Activated CD8-positive, alpha-beta memory T cell treated with anti-CD3 and anti-CD28 coated beads for 1 hour (primary cell): ENCODE measurements at places on chromosomes 1 and 21.

DNA sequence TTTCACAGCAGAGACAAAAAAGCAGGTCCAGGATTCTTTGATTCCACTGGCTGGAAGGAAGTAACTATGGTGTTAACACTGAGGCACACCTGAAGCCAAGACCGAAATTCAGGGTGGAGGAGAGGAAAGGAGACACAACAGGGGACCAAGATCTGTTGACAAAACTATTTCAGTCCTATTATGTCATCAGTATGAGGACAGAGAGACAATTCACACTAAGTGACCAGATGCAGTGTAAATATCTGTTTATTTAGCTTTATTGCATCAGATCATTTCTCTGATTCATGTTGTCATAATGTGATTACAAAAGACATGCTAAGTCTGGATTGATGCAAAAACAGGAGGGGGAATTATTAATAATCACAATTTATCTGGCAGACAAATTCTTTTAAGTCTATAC is 118.8 kb downstream of the SIPA1L2 start:
- DNase-seq = no peak

GRCh38 chr1:161989786-161990185 is 33.9 kb downstream of the OLFML2B start:
- no peak for DNase-seq

DNA sequence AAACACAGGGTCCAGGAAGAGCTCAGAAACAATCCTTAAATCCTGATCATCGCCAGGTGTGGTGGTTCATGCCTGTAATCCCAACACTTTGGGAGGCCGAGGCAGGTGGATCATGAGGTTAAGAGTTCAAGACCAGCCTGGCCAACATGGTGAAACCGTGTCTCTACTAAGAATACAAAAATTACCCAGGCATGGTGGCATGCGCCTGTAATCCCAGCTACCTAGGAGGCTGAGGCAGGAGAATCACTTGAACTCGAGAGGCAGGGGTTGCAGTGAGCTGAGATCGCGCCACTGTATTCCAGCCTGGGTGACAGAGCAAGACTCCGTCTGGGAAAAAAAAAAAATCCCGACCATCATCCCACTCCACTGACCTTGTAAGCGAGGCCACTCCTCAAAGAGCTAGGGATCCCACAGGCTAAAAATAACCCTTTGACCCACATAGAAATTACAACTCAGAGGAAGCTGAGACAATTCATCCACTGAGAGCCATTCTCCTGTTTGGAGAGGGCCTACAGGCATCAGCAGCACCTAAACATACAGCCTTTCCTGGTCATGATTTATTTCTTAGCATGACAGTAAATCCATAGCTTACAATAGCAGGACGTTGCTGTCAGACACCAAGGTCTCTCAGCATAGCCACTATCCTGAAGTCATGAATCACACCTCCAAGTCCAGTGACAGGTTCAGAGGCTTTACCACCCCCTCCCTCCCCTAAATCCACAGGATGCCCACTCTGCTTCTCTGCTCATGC is 66.7 kb downstream of the TGFBR3 start:
- no peak for DNase-seq

DNA sequence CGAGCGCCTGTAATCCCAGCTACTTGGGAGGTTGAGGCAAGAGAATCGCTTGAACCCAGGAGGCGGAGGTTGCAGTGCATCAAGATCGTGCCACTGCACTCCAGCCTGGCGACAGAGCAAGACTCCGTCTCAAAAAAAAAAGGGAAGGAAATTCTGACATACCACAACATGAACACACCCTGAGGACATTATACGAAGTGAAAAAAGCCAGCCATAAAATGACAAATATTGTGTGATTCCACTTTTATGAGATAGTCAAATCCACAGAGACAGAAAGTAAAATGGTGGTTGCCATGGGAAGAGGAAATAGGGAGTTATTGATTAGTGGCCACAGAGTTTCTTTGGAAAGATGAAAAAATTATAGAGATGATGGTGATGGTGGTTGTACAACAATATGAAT is 41.7 kb downstream of the EVI5 start:
- DNase-seq = no peak

DNA sequence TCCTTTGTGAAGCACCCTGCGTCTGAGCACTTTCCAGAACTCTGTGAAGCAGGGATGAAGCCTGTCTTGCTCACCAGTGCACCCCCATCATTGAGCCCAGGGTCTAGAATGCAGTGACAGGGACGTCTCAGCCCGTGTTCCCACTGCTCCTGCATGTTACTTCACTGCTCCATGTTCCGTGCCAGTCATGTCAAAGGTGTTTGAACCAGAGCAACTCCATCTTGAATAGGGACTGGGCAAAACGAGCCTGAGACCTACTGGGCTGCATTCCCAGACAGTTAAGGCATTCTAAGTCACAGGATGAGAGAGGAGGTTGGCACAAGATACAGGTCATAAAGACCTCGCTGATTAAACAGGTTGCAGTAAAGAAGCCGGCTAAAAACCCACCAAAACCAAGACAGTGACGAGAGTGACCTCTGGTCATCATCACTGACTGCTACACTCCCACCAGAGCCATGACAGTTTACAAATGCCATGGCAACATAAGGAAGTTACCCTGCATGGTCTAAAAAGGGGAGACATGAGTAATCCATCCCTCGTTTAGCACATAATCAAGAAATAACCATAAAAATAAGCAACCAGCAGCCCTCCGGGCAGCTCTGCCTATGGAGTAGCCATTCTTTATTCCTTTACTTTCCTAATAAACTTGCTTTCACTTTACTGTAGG is 63.2 kb downstream of the SDC3 start:
- DNase-seq = no peak

- no peak for DNase-seq
Measured at GRCh38 chr1:201013991-201014815, 9.3 kb downstream of the KIF21B start.
